ENCODE measurements at places on chromosomes 2 and 18. TPM values are rescaled to one million over a fixed set of nuclear protein-coding genes. Genes with fewer than 3 reads are reported as not detected.

DPP4 gene
- total RNA-seq = 6.7 TPM

GCG gene
- total RNA-seq = not detected

HNRNPA3 gene
- total RNA-seq = 70.4 TPM

NTSR2 gene
- total RNA-seq = not detected

GRCh38 chr2:230874876-230875275 lies 10.1 kb downstream of the ITM2C start:
- DNase-seq = no peak

- DNase-seq = peak; percentile 82
These were observed at the start of gene SP100 for GRCh38 chr2:230416061-230416721. SP100 (plus strand) TSS chr2:230416201; CDS start chr2:230416297, 96 bp downstream.

- DNase-seq = no peak
These were observed 118.5 kb upstream of the TWIST2 start for GRCh38 chr2:238729261-238729935.

GRCh38 chr2:151252646-151253045 lies 9.0 kb downstream of the RBM43 start:
- DNase-seq = no peak

- DNase-seq = no peak
These were observed 109.7 kb upstream of the SP3 start for GRCh38 chr2:174074831-174075230.

DNA sequence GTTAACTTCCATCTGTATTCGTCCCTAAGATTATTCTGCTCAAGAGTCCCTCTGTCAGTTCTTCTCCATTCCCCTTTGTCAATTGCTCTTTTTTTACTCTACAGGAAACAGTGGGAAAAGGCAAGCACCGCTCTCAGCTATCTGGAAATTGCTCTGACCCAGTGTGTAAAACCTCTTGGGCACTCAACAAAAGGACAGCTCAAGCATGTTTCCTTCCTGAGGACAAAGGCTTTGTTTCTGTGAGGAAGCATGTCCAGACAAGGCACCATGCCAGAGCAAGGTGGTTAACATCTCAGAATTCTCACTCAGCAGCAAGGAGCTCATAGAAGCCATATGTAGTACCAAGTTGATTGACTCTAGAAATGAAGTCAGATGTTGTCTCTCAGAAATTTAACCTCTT lies 735.6 kb downstream of the TSN start:
- no peak for DNase-seq

- DNase-seq = no peak
These were observed 593.6 kb downstream of the TMX3 start for GRCh38 chr18:68121308-68121707.

GRCh38 chr2:138853296-138853695 lies 73.1 kb upstream of the NXPH2 start:
- DNase-seq = no peak

DNA sequence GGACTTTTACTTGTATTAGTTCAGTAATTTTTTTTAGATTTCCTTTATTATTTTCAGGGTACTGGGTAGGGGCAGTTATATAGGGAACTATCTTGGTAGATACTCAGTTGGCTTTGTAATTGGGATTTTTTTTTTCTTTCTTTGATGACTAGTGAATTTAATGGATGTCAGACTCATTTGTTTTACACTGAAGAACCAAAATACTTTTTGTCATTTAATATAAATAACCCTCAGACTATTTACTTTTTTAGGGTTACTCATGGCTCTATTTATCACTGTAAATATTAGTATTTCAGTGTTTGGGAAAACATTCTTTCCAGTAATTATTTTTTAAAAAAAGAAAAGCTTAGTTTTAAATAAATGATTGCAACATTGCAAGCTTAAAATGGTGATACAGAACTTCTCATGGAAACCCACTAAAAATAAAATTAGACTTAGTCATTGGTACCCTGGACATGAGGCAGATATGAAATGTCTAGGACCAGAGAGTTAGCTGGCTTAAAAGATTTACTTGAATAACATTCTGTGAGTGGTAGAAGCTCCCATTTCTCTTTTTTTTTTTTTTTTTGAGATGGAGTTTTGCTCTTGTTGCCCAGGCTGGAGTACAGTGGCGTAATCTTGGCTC lies 74.4 kb upstream of the CYP20A1 start:
- DNase-seq = no peak

DNA sequence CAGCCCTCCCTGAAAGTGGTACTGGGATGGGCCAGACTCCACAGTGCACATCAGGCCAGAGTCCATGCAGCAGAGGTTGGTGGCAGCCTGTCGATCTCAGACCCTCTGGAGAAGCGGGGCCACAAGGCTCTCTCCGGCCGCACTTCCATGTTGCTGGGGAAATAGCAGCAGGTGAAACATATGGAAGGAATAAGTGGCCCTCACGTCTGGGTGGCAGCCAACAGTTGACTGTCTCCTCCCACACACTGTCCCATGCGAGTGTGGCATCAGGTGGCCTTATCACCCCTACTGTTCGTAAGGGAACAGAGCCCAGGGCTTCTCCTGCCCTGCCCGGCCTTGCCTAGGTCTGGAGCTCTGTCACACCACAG lies 58.1 kb upstream of the FOSL2 start:
- peak; percentile 56 for DNase-seq

DNA sequence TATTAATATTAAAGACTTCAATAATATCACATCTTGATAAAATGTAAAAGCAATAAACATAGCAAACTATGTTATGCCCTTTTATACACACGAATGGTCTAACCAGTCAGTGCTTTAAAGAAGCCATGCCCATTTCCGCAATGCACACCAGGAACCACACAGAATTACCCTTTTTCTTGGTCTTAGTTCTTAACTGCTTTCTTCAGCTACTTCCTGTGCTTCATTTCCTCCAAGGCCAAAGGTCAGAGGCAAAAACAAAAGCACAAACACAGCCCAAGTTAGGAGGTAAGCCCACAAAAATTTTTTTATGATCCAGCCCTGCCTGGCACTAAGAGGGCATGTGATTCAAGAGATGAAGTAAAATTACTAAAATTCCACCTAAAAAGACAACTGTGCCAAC lies 267.2 kb downstream of the FBXO15 start:
- no peak for DNase-seq

DNA sequence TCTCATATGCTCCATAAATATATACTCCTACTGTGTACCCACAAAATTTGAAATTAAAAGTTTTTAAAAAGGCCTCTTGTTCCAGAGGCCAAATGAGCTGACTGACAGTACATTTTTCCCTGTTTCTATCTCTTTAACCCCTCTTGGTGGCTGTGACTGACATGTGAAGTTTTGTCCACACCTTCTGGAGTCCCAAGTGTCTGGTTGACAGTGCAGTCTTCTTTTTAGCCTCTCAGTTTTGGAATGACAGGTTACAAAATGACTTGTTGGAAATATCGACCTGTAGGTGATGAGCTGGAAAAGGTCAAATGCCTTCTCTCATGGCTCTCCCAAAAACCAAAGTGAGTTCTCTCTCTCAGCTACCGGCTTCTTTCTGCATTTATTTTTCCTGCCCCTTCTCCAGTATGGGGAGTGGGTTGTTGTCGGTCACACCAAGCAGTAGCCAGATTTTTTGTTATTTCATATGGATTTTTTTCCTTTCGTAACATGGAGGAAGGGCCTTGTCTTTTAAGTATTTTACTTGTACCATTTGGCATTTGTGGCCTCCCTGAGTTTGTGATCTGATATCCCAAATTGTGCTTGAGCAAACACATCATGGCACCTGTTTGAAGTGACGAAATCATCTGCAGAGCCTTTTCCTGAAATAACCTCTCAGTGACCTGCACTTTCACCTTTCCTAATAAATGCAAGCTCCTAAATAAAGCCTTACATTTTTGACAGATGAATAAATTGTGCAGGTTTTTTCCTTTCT lies 143.9 kb downstream of the ESCO1 start:
- DNase-seq = no peak

DNA sequence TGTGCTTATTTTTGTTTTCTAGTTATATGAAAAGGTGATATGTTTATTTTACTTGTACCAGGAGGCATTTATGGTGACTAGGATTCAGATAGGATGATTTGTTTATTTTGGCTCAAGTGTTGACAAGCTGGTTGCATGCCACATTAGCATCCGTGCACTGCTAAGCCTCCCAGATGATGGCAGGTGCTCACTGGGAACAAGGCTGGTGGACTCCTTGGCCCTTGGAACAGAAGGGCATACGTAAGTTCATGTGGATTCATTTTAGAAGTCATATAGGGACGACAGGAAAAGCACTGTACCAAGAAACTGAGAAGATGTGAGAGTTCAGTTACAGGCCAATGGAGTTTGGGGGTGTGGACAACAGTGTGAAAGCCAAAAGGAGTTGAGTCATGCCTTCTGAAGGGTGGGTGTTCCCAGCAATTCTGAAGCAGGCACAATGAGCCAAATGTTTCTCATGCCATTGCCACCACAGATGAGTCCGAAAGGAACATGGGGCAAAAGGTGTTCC lies 166.2 kb downstream of the PHLPP1 start:
- no peak for DNase-seq

GRCh38 chr18:48608581-48608980 lies 69.8 kb downstream of the CTIF start:
- DNase-seq = no peak

DNA sequence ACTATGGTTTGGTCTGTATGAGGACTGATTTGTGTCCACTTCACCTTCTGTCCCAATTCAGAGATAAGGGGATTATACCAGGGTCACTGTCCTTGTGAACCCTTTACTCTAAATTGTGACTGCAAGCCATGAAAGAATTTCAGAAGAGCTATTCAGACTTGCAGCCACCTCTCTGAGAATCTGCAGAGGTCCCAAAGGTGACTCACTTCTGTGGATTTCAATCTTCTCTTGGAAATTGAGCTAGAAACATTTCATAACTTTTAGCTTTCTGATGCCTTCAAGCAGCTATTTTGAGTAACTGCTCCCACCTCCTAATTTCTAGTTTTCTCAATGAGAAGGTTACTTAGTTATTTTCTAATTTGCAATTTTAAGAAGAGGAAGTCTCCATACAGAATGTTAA lies 1242.4 kb upstream of the ACVR2A start:
- DNase-seq = no peak
